HTR-8/SVneo (cell line): ENCODE measurements at places on chromosomes 5 and 9.

- no peak for DNase-seq
Observed at GRCh38 chr5:143229426-143229895, 174.0 kb downstream of the NR3C1 start.

DNA sequence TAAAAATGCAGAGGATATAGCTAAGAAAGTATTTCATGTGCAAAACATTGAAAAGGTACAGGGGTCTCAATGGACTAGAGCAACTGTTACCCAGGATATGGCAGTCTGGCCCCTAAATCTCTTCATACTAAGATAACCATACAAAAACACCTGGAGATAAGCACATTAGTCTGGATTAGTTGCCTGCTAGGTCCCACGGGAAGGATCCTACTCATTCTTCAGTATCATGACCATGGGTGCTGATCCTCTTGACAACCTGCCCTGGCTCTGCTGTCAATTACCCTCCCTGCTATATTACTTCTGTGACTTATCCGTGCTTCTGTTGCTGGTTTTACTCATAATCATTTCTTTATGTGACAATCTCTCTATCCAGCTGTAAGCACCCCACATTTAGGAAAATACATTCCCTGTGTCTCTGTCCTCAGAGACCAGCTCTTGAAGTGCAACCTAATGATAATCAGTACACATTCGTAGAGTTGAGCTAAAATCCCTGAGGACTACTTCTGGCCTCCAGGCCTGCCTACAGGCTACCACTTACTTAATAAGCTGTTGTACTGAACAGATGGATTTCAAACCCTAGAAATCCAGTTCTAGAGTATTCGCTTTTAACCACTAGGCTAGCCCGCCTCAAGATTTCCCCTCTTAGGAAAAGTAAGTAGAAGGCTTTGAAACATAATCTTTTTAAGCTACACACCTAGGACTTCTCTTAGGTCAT lies 190.5 kb upstream of the OR13F1 start:
- DNase-seq, result no peak

- no peak for DNase-seq
Observed at GRCh38 chr5:997001-997474, 11.6 kb upstream of the NKD2 start.

DNA sequence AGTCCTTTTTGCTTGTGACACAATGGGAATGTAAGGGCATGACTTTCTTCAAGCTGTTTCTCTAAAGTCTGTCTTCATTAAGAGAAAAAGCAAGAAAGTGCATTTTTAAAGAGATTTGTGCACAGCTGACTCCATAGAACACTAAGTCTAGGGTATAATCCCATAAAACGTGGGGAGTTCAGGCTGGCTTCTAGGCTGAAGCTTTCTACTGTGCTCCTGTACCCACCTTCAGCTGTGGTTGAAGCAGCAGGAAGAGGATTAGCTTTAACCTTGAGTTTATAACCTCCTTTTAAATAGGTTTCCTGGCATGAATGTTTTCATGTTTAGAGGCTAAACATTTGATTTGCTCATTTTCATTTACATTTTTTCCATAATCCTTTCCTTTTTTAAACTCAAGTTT lies 126.4 kb downstream of the HACD4 start:
- DNase-seq, result no peak

DNA sequence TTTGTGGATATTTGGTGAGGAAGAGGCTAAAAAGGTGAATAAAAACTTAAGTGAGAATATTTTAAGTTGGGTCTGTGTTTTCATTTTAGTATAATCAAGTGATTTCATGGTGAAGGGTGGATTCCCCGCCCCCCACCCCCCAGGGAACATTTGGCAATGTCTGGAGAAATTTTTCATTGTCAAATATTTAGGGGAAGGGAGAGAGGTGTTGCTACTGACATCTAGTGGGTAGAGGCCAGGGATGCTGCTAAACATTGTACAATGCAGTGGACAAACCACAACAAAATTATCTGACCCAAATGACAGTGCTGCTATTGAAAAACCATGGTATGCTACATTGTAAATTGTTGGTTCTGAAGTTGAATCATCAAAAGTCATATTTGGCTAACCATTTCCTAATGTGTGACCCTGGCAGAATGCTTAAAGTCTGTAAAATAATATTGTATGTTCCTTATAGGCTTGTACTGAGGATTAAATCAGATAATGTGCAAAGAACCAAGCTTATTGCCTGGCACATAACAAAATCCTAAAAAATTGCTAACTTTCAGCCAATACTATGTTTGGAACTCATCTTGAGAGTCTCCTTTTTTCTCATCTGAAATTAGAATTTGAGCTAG lies 5.6 kb downstream of the C5orf24 start:
- DNase-seq, result peak; percentile 30

DNA sequence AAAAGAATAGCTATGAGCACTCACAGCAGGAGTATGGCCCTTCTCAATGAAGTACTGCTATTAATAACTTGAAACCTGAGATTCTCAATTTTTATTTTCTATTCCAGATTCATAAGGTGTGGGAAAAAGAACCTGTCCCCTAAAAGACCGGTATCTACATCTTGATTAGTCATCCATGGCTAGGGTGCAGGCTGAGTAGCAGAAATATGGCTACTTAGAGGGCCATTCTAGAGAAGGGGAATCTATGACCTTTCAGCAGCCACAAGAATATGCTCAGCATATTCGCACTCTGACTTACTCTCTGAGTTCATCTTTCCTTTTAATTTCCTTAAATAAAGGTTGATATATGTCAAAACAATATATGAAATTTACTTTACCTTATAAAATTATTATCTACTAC lies 27.7 kb downstream of the WDR36 start:
- no peak for DNase-seq

DNA sequence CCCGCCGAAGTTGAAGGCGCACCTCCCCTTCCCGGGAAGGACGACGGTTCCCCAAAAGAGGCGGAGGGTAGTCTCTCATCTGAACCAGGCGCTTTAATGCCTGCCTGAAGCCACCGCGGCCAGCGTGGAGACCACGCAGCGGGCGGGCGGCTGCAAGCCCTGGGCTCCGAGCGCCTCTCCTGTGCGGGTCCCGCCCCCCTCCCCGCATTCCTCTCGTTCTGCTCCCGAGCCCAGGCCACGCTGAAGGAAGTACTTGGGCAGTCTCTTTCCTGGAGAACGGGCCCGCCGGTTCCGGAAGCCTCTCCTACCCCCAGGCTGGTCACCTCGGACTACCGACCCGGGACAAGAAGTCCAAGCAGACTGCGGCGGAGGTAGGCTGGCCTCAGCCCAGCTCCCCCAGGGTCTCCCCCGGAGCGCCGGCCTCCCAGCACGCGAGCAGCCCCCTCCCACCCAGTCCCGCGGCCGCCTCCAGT lies 571 bp downstream of the PPIC start:
- DNase-seq, result peak; percentile 31

DNA sequence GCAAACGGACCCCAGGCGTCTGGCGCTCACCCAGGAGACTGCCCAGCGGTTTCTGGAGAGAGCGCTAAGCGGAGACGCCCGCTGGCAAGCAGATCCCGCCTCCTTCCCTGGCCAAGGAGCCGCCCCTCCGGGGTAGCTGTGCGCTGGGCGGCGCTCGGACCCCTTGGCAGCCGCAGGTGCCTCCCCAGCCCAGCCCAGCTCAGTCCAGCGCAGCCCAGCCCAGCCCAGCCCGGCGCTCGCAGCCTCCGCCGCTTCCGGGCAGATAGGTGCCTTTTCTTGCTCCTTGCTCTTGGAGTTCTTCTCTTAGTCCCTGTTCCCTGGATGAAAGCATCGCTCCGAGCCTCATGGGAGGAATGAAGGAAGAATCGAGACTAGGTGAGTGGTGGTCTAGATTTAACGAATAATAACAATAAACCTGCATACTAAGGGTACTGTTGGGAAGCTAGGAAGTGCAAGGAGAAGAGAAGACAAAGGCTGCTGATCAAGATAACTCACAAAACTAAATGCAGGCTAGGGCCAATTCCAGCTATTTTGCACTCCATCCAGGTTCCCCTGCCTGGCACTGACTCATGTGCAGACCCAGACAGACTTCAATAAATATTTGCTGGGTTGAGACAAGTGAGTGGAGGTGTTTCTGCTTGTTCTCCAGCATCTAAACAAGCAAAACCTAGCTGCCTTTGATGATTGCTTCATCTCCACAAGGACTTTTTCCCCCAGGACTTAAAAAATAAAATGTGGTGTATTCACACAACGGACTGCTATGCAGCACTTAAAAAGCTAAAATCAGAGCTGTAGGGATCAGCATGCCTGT lies at the start of gene STK32A:
STK32A (plus strand) TSS at position 202 of the 811 bp plus-strand sequence. CDS start 4,609 bp downstream, outside the sequence.
- DNase-seq, result peak; percentile 34

- no peak for DNase-seq
Observed at GRCh38 chr9:92718086-92719001, 46.3 kb downstream of the BICD2 start.

DNA sequence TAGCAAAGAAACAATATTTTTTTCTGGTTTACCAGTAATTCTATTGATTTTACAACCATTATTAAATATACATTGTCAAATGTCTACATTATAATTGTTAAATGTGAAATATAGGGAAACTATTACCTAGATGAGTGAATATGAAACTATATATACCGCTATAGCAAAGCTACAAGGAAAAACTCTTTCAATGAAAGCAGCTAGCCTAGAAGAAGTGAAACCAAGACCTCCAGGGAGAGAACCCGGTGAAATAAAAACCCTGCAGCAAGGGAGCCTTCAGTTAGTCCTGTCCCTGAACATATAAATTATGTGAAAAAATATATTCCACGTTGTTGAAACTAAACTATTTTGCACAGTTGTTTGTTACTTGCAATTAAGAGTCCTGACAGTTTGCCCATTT lies 913.1 kb downstream of the EFNA5 start:
- no peak for DNase-seq

DNA sequence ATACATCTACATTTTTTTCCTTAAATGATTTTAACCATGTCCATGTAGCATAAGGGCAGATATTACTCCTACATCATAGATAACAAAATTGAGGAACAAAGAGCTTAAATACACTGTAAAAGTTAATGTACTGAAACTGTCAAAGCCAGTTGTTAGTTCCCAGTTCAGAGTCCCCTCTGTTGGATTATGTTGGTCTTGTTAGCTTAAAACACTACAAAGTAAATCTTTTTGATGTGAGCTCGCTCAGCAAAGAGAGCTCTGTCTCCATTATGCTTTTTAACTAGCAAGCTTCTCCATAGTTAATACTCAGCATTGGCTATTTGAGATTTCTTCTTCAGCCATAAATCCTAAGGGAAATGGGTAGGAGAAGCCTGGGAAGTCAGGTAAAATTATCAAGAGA lies 149.1 kb downstream of the ADAMTS6 start:
- no peak for DNase-seq

- DNase-seq, result no peak
Observed at GRCh38 chr9:4680173-4680525, 780 bp downstream of the CDC37L1 start.

DNA sequence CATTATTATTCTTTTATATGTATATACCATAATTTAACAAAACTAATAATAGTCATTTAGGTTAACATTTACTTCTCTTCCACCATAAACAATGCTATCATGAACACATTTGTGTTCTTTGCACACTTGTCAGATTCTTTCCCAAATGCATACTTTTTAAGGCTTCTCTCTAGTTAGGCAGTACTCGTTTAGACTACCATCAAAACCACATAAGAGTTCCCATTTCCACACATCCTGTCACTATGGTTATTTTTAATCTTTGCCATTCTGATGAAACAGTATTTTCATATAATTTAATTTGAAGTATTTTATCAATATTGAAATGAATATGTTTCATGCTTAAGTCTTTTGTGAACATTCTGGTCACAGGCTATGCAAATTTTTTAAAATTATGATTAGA lies 15.1 kb downstream of the DROSHA start:
- no peak for DNase-seq

GRCh38 chr9:107462691-107463090 lies 26.9 kb downstream of the KLF4 start:
- no peak for DNase-seq

DNA sequence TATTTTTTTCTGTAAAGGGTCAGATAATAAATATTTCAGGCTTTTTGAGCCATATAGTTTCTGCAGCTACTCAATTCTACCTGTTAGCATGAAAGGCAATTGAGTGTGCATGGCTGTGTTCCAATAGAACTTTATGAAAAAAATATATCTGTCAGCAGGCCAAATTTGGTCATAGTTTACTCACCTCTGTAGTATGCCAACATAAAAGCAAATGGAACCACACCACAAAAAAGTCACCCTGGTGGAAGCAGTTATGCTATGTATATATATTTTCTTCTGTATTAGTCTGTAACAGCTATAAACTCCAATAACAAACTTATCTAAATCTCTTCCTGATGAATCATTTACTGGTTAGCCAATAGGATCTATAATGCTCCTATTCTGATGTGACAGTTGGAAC lies 3.4 kb downstream of the SLC38A9 start:
- no peak for DNase-seq

DNA sequence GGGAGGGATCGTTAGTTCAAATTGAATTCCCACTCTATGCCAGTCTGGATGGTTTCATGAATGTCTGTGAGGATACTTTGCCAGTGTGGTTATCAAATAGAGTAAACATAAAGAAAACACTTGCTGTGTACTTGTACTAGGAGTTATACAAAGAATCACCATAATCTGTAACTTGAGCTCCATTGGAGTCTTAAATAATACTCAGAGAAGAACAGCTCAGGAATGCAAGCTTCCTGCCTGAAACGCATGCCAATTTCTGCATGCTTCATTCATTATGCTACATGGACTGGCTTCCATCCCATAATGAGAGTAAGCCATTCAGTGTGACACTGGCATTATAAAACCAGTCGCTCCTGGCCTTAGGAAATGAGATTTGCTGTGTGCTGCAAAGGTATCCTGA lies 351.4 kb downstream of the SEMA5A start:
- no peak for DNase-seq

DNA sequence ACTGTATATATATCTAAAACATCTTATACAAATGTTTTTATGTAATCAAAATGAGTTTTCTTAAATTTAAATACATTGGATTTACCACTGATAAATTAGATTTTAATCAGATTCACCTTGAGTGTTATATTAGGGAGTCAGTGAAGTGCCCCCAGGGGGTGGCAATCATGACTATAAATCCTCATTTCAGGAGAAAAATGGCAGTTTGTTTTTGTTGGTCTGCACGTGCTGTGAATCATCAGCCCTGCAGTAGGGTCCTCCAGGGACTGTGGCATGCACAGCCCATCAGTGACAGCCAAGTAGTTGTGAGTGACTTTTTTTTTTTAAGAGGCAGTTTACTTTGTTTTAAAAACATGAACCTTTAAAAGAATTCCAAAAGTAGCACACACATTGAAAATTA lies 65.2 kb downstream of the ZSWIM6 start:
- no peak for DNase-seq

GRCh38 chr5:154405078-154405792 lies 40.6 kb upstream of the SAP30L start:
- DNase-seq, result peak; percentile 88

GRCh38 chr5:1484730-1485578 lies 38.8 kb downstream of the LPCAT1 start:
- no peak for DNase-seq

GRCh38 chr5:32949286-32949970 lies 238.3 kb downstream of the NPR3 start:
- DNase-seq, result no peak

- no peak for DNase-seq
Observed at GRCh38 chr5:185095-186070, 5.9 kb upstream of the LRRC14B start.

- peak; percentile 5 for DNase-seq
Observed at GRCh38 chr9:132069046-132069898, 10.4 kb downstream of the MED27 start.

GRCh38 chr5:76303921-76304320 lies 99.2 kb upstream of the IQGAP2 start:
- DNase-seq, result no peak

GRCh38 chr5:73596705-73597328 lies 29.2 kb upstream of the ARHGEF28 start:
- peak; percentile 12 for DNase-seq
